ENCODE measurements at places on chromosomes 13 and 19.

- DNase-seq: no peak
These were observed 284.7 kb downstream of the TSHZ3 start for GRCh38 chr19:31064491-31064890.

- DNase-seq: no peak
These were observed 7.6 kb downstream of the MEF2B start for GRCh38 chr19:19162495-19162894.

DNA sequence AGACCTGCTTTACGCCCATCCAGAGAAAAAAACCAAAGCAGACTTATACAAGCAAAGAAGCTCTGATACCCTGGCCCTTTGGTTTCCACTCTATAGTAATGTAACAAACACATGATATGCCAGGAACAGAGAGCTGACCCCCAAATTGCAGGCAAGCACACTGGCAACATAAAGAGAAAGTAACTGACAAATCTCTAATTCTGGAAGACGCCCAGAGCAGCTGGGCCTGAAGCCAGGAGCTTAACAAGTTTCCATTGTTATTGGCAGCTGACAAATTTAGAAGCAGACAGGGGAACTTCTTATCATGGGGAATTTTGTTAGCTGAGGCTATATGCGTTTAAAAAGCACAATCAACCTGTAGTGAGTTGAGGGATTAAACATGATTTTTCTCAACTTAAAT, 158.0 kb downstream of the DLEU7 start:
- DNase-seq: no peak

- no peak for DNase-seq
These were observed 163.4 kb upstream of the TSC22D1 start for GRCh38 chr13:44739539-44739938.

- no peak for DNase-seq
These were observed 91.7 kb downstream of the HSPH1 start for GRCh38 chr13:31069808-31070534.
